Fibroblast of pulmonary artery (primary cell): ENCODE measurements at places on chromosomes 3 and 15.

DNA sequence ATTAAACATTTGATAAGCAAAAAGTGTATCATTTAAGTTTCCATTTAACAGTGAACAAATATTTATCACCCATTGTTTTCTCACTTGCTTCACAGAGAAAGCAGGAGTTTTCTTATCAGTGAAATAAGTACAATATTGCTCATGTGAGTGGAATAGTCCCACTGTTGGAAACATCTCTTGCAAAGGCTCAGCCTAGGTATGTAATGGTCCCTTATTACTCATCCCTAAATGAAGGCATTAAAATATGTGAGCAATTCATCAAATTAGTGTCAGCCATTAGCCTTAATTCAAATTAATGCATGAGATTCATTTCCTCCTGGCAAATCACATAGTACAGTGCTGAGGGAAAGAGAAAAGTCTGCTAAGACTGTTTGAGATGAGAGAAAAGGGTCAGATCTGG is 9.6 kb upstream of the FMN1 start:
- DNase-seq: no peak

- DNase-seq: no peak
Observed at GRCh38 chr3:123656691-123657090, 71.8 kb upstream of the HACD2 start.

GRCh38 chr3:180278583-180279188 is 241.9 kb upstream of the PEX5L start:
- DNase-seq: no peak

- no peak for DNase-seq
Observed at GRCh38 chr3:59708202-59708601, 658.4 kb upstream of the CFAP20DC start.

DNA sequence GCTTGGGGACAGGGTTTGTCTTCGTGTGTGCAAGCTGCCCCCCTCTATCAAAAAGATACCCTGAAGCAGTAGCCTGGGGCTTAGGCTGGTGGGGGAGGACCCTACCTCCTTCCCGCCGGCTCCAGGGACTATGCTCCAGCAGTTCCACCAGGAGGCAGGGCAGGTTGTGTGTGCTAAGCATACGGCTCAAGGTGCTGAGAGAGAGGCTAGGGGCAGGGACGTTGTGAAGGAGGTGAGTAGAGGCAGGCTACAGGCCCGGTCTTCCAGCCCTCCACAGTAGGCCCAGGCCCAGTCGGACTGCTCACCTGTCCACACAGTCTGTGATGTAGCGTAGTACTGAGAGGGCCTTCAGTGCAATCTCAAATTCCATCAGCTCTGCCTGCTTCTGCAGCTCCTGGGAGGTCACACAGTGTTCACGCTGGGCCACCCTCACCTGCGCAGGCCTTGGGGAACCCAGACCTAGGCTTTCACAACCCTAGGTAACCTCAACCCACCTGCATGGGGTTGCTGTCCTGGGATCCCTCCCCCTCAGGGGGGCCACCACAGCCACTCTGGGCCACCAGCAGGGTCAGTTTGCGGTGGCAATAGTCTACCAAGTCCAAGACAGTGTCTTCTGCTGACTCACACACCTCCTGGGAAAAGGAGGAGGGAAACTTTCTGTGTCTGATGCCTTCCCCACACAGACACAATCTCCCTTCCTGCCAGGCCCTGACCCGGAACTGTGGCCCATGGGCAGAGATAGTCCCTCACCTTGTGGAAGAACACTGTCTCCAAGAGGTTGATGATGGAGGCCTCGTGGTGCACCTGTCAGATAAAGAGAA is 2.4 kb upstream of the RASSF1 start:
- no peak for DNase-seq

GRCh38 chr15:51016615-51017014 is 78.1 kb downstream of the TNFAIP8L3 start:
- no peak for DNase-seq

- peak; percentile 38 for DNase-seq
Observed at GRCh38 chr3:66397745-66398144, 103.1 kb downstream of the LRIG1 start.

GRCh38 chr15:41661518-41662225 is 1.5 kb downstream of the MGA start:
- DNase-seq: peak; percentile 80

GRCh38 chr3:152307829-152308474 is 39.2 kb downstream of the MBNL1 start:
- no peak for DNase-seq

DNA sequence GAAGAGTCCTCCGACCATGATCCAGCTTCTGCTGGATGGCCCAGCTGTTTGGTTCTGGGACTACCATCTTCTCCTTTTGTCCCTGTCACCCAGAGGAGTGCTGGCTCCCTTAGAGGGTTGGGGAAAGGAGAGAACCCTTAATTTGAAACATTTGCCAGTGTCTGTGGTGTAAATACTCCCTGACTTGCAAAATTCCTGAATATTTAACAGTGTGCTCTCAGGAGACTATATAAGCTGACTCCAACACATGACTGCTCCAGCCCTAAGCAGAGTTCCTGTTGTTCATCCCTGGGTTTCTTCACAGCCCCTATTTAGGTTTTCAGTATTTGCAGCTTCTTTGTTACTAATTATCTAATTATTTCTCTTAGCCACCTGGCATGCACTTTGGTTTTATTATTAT is 133.1 kb downstream of the CPNE4 start:
- DNase-seq: no peak

- DNase-seq: peak; percentile 55
Observed at GRCh38 chr3:196288141-196288460, 575 bp upstream of the PCYT1A start.

- no peak for DNase-seq
Observed at GRCh38 chr3:181718987-181719911, 7.5 kb downstream of the SOX2 start.

GRCh38 chr15:90413411-90414379 is 25.7 kb downstream of the IQGAP1 start:
- DNase-seq: peak; percentile 72

DNA sequence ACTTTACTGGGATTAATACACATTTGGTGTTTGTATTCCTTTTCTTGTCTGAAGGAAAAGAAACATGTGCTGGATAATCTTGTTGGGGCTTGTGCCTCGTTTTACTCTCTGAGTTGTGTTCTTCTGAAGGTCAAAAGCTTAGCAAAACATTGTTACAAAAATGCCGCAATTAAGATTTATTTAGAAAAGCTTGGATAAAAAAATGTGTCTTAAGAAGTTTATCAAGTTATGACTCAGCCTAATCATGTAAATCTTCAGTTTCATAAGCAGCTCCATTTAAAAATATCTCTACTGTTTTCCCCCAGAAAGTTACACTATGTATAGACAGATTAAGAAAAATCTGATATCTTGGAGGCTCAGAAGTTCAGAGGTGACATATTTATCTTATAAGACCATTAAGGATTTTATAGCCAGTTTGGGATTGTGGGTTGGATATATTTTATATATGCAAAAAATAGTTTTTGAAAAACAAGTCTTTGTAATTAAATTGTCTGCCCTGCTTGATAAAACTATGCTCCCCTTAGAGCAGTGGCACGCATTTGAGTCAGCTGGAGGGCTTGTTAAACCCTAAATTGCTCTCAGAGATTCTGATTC is 56.5 kb downstream of the CLDN11 start:
- DNase-seq: no peak

- DNase-seq: peak; percentile 40
Observed at GRCh38 chr15:39959411-39959810, 25.5 kb downstream of the EIF2AK4 start.

DNA sequence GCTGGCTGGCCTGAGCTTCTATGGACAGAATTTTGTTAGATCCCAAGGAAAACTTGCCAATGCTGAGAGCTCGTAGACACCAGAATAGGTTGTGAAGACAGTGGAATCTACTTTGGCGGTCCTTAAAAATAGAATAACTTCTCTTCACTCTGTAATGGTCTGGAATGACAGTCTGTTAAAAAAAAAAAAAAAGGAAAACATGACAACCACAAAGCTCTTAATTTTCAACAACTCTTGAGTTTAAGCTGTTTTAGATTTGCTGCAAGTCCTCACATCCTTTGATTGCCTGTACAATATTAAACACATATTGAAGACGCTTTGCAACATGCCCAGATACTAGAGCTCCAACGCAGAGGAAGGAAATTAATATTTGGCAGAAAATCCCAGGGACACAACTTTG is 122.8 kb upstream of the GALNT15 start:
- DNase-seq: no peak

DNA sequence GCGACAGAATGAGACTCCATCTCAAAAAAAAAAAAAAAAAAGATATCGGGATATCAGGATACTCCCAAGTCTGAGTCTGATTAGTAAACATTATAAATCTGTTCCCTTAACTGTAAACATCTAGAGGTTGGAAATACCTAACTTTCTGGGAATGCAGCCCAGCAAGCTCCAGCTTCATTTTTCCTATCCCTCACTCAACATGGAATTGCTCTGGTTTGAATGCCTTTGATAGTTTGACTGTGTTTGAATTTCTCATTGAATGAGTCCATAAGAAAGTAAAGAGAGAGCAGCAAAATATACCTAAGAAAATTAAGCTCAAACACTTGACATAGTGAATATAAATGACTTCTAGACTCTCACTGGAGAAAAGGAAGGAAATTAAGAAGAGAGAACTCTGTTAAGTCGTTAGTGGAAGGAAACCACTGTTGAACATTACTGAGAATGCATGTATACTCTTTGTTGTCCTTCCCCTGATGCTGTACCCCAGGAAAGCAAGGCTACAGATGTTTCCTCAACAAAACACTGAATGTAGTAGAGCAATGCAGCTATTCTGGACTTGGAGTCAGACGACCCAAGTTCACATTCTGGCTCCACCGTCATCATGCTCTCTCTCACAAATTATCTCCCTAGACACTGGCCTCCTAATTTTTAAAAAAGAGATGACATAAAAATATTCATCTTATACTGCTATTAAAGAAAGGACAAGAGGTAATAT is 62.4 kb downstream of the CD200 start:
- peak; percentile 21 for DNase-seq

GRCh38 chr15:63605816-63606215 is 8.6 kb downstream of the FBXL22 start:
- DNase-seq: no peak

- DNase-seq: no peak
Observed at GRCh38 chr3:163572856-163573255, 1505.4 kb downstream of the SI start.

- peak; percentile 46 for DNase-seq
Observed at GRCh38 chr3:193016437-193016901, 98.8 kb upstream of the MB21D2 start.

DNA sequence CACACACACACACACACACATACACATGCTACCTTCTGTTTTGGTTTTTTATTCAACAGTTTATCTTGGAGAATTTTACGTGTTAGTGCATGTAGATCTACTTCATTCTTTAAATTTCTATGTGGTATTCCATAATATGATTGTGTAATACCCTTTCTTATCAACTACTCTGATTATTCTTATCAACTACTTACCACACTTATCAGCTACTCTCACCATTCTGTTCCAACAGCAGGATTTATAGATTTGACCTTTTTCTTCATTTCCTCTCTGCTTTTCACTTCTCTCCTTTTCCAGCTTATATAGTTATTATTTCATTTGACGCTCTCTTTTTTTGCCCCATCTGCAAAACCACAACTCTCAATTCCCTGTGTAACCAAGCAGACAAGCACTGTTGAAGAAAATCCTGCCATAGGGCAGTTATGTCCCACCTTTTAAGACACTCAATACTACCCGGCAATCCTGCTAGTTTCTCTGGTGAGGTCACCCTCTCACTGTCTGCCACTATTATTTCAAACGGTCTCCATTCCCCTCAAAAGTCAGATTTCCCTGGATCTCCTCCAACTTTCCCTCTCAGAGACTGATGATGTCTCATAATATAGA is 56.9 kb upstream of the SATB1 start:
- no peak for DNase-seq

DNA sequence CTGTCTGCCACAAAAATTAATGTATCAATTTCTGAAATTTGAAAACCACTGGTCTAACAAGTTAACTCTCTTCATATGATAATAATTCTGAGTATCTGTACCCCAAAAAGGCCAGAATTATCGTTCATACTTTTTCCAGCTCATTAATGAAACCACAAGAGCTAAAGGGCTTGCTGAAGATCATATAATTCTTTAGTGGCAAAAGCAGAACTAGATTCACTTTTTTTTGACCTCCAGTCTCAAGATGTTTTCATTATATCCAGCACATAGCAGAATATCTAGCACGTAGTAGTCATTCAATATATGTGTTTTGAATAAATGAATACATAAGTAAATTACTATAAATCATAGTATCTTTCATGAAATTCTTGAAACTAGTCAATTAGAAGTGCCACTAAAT is 246.7 kb upstream of the KCNH8 start:
- no peak for DNase-seq

GRCh38 chr3:186571644-186572013 is 1.1 kb downstream of the DNAJB11 start:
- no peak for DNase-seq

GRCh38 chr3:107633327-107634098 is 110.8 kb downstream of the BBX start:
- no peak for DNase-seq

DNA sequence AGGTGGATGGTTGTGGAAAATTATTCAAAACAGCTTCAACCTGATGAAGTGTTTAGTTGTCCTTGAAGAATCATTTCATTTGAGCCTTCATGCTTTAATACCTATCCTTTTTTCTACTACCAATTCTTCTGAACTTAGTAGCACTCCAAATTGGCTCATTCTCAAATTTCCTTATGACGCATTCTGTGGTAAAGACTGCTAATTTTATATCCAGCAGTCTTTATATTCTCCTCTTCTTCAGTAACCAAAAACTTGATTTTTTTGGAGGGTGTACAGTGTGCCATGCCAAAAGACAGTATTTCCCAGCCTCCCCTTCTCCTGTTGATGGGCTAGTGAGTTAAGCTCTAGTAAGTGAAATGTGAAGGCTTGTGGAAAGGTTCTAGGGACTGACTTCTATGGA is 25.2 kb downstream of the CGNL1 start:
- no peak for DNase-seq

GRCh38 chr3:40043444-40043755 is 234.0 kb downstream of the MYRIP start:
- peak; percentile 70 for DNase-seq

DNA sequence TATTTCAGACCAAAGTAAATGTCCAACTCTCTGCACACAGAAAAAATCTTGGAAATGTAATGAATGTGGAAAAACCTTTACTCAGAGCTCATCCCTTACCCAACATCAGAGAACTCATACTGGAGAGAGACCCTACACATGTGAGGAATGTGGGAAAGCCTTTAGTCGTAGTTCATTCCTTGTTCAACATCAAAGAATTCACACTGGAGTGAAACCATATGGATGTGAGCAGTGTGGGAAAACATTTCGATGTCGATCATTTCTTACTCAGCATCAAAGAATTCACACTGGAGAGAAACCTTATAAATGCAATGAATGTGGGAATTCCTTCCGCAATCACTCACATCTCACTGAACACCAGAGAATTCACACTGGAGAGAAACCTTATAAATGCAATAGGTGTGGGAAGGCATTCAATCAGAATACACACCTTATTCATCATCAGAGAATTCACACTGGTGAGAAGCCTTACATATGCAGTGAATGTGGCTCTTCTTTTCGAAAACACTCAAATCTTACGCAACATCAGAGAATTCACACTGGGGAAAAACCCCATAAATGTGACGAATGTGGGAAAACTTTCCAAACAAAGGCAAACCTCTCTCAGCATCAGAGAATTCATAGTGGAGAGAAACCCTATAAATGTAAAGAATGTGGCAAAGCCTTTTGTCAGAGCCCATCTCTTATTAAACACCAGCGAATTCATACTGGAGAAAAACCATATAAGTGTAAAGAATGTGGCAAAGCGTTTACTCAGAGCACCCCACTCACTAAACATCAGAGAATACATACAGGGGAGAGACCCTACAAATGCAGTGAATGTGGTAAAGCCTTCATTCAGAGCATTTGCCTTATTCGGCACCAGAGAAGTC is 8.0 kb upstream of the ZNF501 start:
- DNase-seq: peak; percentile 20
